ENCODE measurements at places on chromosomes 1 and 21. TPM values are rescaled to one million over a fixed set of nuclear protein-coding genes. Genes with fewer than 3 reads are reported as not detected.

GRCh38 chr1:169676001-169676400 lies 35.4 kb downstream of the SELL start:
- DNase-seq = peak; percentile 88
- no peaks in the 10 kb centered on the region for H3K36me3 ChIP-seq
- no peak overlapping the region for H3K27ac ChIP-seq

DNA sequence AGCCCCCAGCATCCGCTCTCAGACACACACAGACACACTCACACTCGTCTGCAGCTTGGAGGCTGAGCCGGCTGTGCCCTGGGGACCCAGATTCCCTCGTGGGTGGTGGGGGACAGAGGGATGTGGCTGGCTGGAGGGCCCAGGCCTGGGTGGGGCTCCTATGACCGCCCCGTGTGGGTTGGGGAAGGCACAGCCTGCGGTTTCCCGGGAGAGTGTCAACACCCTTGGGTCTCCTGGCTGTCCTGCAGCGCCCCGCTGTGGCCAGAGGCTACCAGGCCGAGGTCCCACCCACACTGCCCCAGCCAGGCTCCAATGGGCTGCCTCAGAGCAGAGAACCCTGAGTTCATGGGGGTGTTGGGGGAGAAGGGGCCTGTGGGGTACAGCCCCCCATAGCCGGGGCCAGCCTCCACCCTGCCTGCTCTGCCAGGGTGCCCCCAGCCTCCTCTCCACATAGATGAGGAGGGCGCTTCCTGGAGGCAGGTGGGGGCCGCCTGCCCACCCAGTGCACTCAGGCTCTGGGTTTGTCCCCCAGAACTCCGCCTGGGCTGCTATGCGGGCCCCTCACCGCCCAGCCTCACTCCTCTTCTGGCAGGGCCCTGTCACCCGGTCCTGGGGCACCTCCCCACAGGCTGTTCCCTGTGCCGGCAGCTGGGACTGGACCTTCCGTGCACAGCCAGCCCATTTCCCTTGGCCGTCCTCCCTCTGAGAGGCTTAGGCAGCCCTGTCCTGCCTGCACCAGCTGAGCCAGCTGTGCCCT lies at the start of gene TTC34:
TTC34 (minus strand) TSS at position 159 of the 757 bp plus-strand sequence. CDS start 866 bp downstream, outside the sequence.
- H3K27ac ChIP-seq = no peak within 1 kb of the TSS
- DNase-seq = no peak
- H3K36me3 ChIP-seq = no peaks in the 10 kb centered on the region

PRKCZ gene
- 50.9 TPM for total RNA-seq

DNA sequence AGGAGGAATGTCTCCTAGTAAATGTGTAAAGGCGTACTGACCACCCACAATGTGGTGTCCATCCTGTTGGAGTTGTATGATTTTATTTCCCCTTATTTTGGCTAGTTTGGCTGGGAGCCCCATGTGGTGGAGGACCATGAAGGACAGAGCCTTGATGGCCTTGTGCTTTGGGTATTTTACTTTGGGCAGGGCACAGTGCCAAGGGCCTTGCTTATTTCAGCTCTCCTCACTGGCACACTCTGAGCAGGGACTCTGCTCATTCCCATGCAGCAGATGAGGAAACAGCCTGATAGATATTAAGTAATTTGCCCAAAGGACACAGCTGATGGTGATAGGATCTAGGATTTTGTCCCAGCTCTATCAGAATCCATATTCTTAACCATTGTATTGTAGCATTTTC lies 50.2 kb downstream of the SMYD2 start:
- H3K4me1 ChIP-seq = peaks cover 20% of the 10 kb centered on the region
- no peak overlapping the region for H3K27ac ChIP-seq
- no peaks in the 10 kb centered on the region for H3K27me3 ChIP-seq
- no peaks in the 10 kb centered on the region for H3K36me3 ChIP-seq
- no peak for DNase-seq

LCK gene
- 0.18 TPM for total RNA-seq
